Inflammatory macrophage (primary cell): ENCODE measurements at places on chromosomes 5 and 9.

GRCh38 chr9:133425049-133425632 lies 3.0 kb downstream of the ADAMTS13 start:
- DNase-seq = no peak

- DNase-seq = peak; percentile 70
Observed at GRCh38 chr9:113955076-113955752, 79.1 kb downstream of the ZNF618 start.

DNA sequence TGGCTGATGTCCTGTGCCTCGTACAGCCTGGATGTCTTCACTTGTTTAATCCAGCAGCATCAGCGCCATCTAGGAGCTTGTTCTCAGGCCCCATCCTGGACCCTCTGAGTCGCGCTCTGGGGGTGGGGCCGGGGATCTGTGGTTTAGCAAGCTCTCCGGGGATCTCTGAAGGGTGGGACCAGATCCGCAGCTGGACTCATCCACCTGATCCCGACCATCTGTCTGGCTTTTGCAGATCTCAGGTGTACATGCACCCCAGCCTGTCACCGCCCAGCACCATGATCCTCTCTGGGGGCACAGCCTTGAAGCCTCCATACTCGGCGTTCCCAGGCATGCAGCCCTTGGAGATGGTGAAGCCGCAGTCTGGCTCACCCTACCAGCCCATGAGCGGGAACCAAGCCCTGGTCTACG lies 15.1 kb upstream of the POMT1 start:
- DNase-seq = no peak

DNA sequence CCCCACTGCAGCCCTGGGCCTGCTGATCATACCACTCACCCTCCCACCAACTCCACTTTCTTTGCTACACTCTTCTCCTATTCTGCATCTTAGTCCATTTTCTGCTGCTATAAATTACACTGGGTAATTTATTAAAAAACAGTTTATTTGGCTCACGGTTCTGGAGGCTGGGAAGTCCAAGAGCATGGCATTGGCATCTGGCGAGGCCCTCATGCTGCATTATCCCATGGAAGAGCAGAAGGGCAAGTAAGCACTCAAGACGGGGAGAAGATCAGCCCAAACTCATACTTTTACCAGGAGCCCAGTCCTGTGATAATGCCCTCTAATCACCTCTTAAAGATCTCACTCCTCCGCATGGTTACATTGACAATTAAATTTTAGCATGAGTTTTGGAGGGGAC lies 9.4 kb downstream of the GLIPR2 start:
- DNase-seq = no peak

DNA sequence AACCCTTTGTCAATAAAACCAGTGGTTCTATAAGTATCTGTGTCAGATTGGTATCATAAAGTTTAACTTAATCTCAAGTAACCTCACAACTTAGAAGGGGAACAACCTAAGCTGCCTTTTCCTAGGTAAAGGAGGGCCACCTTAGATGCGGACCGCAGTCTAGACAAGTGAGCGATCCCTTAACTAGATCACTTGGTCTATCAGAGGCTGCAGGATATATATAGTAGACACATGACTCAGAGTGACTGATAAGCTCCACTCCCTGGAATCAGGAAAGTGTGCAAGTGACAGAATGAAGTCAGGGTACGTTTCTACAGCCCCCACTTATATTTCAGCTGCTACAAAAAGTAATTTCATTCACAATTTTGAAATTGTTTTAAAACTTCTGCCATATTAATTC lies 7.4 kb downstream of the REEP5 start:
- DNase-seq = no peak

DNA sequence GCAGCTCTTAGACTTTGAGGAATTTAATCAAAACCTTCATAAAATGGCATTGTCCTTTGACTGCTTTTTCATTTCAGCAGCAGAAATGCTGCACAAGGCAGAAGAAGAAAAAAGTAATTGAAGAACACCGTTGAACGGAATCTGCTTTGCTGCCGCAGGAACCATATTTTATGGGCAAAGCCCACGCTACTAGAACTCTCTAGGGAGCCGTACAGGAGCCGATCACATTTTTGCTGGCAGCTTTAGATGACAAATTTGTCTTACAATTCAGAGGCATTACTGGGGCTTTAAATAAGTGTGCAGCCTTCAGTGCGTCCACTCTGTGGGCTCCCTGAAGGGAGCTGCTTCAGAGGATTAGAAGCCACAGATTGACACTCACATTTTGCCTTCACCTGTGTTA lies 5.4 kb downstream of the CFAP90 start:
- no peak for DNase-seq

GRCh38 chr5:151684690-151685361 lies 1.9 kb downstream of the SPARC start:
- DNase-seq = peak; percentile 45

- peak; percentile 65 for DNase-seq
Observed at GRCh38 chr9:68551191-68551590, 10.5 kb upstream of the TMEM252 start.

DNA sequence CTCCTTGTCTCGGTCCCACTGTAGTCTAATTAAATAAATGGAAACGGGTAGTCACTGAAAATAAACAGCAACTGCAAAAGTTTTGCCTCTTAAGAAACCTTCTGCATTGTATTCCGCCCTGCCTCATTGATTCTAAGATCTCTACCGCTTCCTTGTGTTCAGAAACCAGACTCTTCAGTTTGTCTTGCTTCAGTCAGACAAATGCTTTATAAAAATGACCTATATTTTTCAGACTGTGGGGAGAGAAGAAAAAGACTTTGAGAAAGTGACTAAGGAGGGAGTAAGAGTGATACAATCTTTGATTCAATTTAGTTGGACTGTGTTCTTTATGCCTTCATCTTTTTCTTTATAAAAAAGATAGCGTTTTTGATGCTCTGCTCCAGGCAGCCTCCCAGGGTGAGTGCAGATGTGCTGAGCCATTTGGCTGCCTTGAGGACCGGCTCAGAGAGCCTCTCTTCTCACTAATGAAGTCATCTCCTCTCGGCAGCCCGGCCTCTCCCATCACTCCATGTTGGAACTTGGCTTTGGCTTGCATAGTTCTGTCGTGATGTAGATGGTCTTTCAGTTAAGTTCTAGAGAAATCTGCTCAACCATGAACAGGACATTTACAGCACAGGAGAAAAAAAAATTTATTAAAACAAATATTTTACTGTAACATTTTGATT lies 4.0 kb upstream of the VCAN start:
- DNase-seq = no peak

- no peak for DNase-seq
Observed at GRCh38 chr9:106731910-106732309, 131.1 kb upstream of the ZNF462 start.

DNA sequence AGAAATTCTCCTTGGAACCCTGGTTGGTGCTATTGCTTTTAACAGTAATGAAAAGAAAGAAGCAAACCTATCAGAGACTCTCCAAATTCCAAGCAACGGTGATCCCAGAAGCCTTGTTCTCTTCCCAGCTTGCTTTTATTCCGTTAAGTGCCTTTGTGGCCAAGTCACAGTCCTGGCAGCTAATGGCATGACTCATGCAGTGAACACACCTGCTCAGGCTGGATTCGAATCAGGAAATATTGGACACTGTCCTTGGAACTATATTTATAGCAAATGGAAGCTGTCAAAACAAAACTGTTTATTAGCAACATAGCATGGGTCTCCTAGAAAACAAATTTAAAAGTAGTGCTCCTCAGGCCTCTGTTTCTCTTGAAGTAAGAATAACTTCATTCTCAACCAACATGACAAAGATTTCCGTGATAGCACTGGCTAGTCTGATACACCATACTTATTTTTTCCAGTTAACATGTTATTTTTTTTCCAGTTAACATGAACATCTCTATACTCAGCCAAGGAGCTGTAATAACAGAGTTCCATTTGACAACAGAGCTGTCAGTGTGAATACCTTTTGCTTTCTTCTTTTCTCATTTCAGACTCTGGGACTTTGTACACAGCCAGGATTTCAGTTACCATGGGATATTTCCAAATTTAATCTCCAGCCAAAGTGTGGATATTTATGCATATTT lies 502.4 kb downstream of the GADD45G start:
- DNase-seq = no peak

- DNase-seq = no peak
Observed at GRCh38 chr5:177096162-177097015, 9.7 kb downstream of the FGFR4 start.

DNA sequence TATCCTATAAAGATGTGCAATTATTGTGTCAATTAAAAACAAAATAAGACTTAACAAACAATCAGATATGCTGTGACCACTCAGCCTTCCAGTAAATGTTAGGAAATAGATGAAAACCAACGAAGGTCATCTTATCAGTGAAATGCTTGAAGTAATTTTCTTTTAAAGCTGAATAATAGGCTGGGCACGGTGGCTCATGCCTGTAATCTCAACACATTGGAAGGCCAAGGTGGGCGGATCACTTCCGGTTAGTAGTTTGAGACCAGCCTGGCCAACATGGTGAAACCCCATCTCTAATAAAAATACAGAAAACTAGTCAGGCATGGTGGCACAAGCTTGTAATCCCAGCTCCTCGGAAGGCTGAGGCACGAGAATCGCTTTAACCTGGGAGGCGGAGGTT lies 31.2 kb downstream of the NLN start:
- DNase-seq = no peak

DNA sequence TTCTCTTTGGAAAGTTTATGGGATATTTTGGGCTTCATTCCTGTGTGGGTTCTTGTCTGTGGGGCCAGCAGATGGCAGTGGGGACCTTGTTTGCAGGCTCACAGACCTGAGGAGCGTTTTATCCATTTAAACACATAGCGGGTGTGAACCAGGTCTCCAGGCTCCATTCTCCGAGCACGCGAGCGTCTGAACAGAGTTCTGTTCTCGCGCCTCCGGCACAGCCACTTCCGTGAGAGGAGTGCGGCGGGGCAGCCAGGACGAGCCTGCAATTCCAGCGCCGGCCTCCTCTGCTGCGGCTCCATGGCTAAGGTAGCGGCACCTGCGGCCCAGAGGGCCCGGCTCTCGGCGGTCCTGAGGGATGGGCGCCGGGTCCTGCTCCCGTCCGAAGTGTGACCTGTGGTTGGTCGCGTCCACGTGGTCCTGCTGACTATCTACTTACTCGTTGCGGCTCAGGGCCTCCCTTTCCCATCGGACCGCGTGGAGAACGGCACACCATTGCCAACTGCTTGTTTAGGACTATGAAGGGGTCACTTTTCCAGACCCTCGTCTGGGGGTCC lies 7.3 kb downstream of the NRARP start:
- no peak for DNase-seq

GRCh38 chr9:13146840-13147239 lies 132.7 kb downstream of the MPDZ start:
- no peak for DNase-seq

GRCh38 chr5:32116574-32117313 lies 57.4 kb downstream of the GOLPH3 start:
- DNase-seq = no peak

- peak; percentile 30 for DNase-seq
Observed at GRCh38 chr5:108728566-108729241, 19.0 kb upstream of the FER start.

GRCh38 chr5:103356350-103357091 lies 98.0 kb downstream of the MACIR start:
- no peak for DNase-seq

DNA sequence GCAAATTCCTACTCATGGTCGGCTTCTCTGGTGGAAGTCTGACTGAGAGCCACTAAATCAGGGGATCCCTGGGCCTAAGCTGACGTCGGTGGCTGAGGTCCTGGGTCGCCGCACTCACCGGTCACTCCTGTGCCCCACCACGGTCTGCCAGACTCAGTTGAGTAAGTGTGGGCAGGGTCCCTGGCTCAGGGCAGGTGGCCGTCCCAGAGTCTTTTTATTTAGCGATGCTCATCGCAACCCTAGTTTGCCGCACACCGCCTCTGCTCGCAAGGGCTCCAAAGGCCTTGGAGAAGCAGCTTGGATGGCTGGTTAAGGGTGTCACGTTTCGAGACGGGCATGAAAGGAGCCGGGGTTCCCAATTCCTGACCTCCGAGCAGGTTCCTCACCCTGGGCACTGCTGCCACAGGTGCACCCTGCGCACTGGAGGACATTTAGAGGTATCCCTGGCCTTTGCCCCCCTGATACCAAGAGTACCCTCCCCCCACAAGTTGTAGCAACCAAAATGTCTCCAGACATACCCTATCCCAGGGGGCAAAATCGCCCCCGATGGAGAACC lies 59.9 kb downstream of the NSUN2 start:
- DNase-seq = no peak
